ENCODE measurements at places on chromosomes 4 and X.
A peak's percentile ranks its signal among the peaks of the same experiment; 100 is the strongest.

- DNase-seq = no peak
Observed at GRCh38 chr4:42985976-42986375, 93.5 kb downstream of the GRXCR1 start.

DNA sequence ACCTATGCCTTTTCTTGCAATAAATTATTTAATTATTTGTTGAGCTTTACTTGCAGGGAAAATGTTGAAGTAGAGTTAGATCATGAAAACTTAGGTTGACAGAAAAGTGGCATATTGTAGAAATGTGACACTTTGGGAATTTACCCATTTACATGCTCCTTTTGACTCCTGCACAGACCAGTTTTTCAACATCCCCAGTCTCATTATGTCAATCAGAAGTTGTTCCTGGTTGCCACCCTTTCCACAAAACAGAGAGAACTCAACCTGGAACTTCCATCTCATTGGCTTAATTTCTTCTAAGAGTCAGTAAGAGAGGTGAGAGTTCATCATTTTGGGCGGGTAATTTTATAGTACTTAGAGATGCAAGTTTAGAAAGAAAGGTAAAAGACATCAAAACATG, 284.6 kb upstream of the ANKRD50 start:
- DNase-seq = no peak

- peak; percentile 79 for DNase-seq
Observed at GRCh38 chr4:150131581-150132228, 53.5 kb downstream of the DCLK2 start.

GRCh38 chr4:82790060-82790660, 8.4 kb downstream of the SCD5 start:
- DNase-seq = no peak

DNA sequence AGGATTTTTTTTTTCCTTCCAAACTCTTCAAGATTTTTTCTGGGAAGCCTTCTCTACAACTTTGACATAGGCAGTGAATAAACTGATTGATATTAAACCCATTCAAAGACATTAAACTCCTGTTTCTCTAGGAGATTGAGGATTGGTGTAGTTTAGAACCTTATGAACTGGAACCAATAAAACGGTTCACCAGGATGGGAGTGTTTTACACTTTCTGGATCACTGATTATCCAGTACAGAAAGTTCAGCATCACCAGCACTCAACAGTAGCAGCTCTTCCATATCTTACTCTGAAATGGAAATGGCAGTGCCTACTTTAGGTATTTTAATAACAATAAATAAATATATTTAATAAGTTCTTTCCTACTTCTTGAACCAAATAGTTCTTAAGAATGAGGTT, 76.7 kb downstream of the BMPR1B start:
- no peak for DNase-seq

- no peak for DNase-seq
Observed at GRCh38 chr4:87499403-87500091, 29.6 kb downstream of the SPARCL1 start.

DNA sequence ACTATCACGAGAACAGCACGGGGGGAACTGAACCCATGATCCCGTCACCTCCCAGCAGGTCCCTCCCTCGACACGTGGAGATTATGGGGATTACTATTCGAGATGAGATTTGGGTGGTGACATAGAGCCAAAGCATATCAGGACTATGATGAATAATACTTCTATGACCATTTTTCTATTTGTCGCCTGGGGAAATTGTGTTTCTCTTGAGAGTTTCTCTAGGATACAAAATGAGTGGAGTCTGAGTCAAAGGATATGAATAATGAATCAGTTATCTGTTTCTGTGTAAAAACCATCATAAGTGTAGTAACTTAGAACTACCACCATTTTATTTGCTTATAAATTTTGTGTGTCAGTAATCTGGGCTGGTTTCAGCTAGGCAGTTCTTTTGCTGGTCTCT, 533.0 kb upstream of the ARX start:
- peak; percentile 0 for DNase-seq

All from fibroblast of mammary gland (primary cell).